Breast epithelium (tissue), 4 donors: ENCODE measurements at places on chromosomes 4 and X.

DNA sequence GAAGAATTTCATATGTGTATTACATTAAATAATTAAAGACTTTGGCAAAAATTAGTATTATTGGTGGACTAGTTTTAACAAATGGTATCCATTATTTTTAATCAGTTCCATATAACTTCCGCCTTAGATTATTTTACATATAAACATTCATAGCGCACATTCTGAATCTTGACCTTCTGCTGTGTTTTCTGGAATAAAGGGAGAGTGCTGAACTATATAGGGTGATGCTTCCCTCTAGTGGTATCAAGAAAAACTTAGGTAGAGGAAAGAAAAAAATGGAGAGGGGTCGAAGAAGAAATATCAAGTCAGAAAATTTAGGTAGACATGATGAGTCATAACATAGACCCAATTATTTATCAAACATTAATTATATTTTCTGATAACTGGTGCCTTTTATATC is 155.6 kb upstream of the PACRGL start:
- DNase-seq: no peak

- DNase-seq: no peak
Observed at GRCh38 chr4:87862236-87862635, 29.5 kb downstream of the MEPE start.

- DNase-seq: no peak
Observed at GRCh38 chr4:17447675-17448298, 64.1 kb downstream of the QDPR start.

DNA sequence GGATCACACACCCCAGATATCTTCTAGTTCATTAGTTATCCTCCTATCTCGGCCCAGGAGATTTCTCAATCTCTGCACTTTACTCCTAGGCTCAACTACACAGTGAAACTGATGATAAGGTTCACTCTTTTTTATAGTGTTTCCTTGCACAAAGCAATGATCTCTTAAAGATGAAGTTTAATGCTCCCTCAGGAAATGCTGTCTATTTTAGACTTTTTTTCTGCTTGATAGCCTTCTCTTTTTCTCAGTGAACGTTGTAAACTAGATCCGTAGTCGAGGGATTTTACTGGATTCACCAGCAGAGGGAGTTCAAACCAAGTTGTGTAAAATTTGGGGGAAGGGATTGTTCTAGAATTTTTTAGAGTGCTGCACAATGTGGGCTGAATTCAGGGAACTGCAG is 269.6 kb downstream of the GBA3 start:
- no peak for DNase-seq

DNA sequence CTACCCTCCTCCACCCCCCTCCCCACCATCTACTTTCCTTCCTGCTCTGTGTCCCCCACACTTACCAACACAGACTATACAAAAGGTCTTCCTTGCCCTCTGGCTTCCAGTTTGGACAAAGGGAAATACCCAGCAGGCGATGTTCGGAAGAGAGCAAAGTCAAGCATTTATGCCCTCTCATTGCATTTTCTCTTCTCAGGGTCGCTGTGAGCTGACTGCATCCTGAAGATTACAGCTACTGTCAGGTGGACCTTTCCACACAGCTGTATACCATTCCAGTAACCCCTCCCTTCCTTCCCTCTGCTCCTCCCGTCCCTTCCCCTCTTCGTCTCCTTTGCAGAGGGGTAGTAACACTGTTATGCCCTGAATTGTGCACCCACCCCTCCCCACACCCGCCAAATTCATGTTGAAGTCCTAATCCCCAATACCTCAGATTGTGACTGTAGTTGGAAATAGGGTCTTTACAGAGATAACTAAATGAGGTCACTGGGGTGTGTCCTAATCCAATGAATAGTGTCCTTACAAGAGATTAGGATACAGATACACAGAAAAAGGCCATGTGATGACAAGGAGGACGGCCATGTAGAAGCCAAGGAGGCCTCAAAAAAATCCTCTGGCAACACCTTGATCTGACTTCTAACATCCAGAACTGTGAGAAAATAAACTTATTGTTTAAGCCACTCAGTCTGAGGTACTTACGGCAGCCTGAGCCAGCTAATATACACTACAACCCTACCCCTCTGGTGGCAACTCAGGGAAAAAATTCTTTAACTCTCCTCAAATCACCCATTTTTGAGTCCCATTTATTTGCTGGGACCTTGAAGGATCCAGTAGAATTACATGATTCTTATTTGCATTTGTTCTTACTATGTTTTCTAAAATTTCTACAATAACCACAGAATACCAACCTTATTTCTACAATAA is 11.7 kb downstream of the MORF4L2 start:
- no peak for DNase-seq

- DNase-seq: no peak
Observed at GRCh38 chr4:5448221-5448620, 260.1 kb downstream of the EVC2 start.

DNA sequence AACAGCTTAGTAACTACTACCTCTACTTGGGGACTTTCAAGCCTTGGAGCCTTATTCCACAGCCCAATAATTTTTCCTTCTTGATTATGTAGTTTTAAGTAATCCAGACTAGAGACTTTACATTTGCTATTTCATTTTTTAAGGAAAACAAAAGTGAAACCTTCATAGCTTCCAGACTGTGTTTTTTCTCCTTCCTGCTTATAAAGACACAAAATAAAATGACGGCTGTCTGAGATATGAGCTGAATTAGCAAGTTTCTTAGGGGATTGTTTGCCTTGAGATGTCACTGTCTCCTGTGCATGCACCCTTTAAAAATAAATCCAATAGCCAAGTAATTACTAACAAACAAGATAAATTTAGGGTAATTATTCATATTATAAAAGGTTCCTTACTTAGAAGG is 78.8 kb upstream of the PACRGL start:
- no peak for DNase-seq

DNA sequence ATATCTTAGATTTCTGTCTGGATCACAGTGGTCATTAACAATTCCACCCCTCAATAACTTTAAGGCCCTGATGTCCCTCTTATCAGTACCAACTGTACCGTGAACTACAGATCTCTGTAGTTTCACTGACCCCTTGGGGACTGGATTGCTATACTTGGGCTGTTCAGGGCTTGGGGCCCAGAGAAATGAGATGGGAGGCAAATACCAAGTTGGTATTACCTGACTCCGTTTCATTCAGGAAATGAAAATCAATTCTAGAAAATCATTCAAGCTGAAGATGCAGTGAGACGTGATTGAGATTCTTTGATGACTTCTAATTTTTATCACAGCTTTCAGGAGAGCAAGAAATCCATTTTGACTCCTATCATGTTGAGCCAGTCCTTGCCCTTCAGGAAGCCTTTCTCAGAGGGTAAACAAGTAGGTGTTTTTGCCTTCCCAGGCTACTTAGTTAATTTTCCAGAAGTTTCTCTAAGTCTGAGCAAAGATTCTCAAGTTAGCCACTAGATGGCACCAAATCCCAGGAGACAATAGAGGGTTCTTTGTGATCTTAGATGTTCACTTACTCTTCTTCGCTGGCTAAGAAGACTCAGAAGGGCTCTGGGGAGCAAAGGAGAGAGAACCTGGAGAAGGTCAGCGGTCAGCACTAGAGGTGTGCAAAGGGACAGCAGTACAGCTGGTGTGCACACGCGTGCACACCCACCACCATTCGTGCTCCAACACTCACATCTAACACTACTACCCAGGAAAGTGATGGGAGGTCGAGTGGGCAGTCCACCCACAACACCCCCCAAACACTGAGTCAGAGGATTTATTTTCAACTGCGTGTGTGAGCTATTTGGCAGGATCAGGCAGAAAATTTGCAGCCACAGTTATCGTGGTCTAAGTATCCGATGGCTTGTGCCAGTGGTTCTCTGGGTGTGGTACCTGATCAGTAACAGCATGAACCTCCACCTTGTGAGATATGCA is 7.4 kb downstream of the HNRNPH2 start:
- DNase-seq: no peak

DNA sequence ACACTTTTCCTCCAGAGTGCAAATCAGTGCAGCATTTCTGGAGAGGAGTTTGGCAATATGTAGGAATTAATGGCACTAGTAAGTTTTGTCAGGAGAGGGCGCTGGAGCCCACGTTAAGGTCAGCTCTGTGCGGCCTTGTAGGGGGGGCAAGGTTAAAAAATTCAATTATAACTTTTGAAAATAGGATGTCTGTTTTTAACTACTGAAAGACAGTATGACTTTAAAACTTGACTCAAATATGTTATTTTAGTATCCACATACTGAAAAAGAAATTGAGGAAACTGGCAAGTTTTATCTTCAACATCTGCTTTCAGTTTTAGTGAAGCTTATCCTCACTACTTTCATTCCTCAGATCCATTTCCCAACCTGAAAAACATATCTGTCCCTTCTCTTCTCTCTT is 30.9 kb upstream of the HSD17B13 start:
- DNase-seq: no peak

DNA sequence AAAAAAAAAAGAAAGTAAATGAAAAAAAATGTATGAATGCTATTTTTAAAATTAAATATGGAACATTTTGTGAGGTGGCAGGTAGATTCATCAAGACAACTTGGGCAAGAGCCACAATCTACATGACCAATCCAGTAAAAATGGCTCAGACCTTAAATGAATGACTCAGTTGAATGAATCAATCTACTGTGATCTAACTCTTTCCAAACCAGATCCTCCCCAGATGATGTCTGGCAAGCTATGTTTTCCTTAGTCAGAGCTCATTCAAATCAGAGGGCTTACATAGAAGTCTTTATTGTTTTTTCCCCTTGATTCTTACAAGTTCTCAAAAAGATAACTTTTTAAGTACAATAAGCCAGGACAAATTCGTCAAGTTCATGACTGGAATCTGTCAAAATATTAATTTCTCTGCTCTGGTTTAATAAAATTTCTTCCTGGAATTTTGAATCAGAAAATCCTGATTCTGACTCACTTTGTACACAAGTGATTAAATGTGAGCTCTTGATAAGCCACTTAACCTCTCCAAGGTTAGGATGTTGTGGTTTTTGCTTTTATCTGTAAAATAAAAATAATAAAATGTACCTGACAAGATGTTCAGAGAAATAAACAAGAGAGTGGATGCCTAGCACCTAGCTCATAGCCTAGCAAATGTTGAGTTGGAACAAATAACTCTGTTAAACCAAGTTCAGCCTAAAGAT is 105.6 kb upstream of the SMIM31 start:
- no peak for DNase-seq

DNA sequence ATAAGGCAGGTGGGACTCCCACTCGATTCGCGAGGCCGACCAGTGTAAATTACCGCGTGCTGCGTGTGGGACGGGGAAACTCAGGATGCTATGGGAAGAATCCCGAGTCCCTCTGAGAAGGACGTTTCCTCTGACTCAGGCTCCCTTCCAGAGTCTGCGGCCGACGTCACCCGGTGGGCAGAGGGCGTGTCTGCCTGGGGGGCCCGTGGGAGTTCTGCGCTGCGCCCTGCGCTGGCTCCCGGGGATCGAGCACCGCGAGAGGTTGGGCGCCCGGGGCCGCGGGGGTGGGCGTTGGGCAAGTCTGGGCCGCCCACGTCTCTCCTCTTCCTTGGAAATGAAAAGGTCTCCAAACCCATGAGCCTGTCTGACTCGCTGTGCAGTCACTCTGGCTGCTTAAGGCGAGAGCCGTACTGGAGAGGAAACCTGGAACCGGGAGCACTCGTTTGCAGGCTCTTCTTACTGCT is 568 bp downstream of the NIPAL1 start:
- DNase-seq: peak; percentile 55

DNA sequence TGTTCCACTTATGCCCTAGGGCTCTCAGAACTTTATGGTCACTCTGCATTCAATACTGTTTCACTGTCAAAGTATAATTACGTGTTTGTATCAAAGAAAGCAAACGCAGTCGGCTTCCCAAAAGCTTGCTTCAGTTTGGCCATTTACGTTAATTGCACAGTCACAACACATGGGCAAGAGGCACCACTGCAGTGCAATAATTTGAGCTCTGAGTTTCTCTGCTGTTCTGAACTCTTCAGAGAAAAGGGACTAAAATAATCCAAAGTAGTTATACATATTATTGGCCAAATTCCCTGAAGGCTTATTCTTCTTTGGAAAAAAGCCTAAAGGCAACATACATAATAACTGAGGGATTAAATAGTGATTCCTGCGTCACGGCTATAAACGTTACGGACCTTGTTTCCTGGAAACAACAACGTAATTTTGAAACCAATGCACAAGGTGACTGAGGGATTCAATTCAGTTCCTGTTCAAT is 51.3 kb downstream of the RNF150 start:
- no peak for DNase-seq

GRCh38 chr4:39970671-39971640 is 6.8 kb downstream of the PDS5A start:
- DNase-seq: no peak

GRCh38 chrX:136810493-136810892 is 29.8 kb upstream of the ARHGEF6 start:
- no peak for DNase-seq

GRCh38 chrX:13142891-13143290 is 98.5 kb upstream of the FAM9C start:
- DNase-seq: no peak

DNA sequence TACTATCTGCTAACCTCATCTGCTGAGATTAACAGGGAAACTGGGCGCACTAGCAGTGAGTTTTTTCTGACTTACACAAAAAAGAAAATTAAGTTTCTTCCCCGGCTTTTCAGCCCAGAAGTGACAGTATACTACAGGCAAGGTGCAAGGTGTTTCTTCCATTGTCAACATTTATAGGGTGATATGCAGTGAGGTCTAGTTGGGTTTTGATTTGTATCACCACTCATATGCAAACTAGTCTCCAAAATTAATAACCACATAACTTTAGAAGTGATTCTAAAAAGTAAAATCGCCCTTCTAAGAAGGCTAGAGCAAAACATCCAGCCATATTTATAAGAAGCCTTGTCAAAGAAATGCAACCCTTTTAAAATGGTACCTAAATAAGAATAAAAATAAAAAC is 640.1 kb downstream of the ARAP2 start:
- DNase-seq: no peak

DNA sequence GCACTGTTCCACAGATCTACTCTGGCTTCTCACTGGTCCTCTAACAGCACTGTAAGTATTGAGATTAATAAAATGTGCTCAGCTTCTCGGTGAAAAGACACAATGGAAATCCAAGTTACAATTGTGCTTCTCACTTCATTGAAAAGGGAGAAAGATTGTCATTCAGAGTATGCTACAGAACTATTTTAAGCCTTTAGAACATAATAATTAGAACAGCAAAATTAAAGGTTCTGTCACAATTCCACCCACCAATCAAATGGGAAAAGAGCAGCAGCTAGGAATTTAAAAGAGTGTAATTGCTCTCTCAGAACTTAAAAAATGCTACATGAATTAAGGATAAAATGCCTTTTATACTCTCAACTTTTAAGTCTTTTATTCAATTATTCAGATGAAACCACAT is 329.4 kb downstream of the ANK2 start:
- no peak for DNase-seq

- no peak for DNase-seq
Observed at GRCh38 chrX:9374555-9374954, 90.3 kb upstream of the TBL1X start.

GRCh38 chrX:42825201-42825600 is 47.2 kb upstream of the PPP1R2C start:
- DNase-seq: no peak

DNA sequence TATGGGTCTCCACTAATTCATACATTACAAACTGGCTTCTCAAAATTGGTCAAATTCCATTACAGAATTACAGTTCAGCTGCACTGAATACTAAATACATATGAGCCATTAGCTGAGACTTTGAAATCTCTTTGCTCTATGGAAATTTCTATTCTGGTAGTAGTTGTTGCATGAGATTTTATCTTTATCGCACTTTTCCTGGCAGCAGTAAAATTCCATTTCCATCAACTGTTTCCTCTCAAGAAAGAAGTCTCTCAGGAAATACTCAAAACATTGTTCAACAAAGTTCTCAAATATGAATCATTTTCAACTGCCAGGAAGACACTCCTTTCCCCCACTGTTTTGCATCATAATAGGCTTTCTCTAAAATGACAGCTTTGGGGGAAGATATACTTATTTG is 51.3 kb downstream of the ATP11C start:
- no peak for DNase-seq
